CD4-positive, alpha-beta T cell (primary cell): ENCODE measurements at places on chromosomes 7 and 10.
A peak's percentile ranks its signal among the peaks of the same experiment; 100 is the strongest.

DNA sequence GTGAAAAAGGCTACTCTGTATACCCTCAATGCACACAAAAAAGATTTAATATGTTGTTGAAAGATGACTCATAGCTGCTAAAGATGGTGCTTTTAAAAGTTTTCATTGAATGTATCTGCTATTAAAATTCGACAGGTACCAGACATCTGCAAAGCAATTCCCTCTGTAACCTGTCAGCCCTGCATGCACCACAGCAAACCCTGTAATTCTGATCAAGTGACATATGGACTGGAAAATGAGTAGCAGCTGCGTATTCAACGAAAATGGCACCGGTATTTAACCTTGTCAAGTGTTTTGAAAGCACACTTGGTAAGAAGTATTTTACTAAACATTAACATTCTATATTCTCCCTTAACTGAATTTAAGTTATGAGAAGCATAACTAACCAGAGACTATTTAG, 58.2 kb upstream of the PTPRN2 start:
- H3K27ac ChIP-seq: no peak overlapping the region
- no peak overlapping the region for H3K4me3 ChIP-seq
- H3K27me3 ChIP-seq: no peaks in the 10 kb centered on the region
- H3K4me1 ChIP-seq: no peaks in the 10 kb centered on the region
- DNase-seq: no peak
- peaks cover 14% of the 10 kb centered on the region for H3K36me3 ChIP-seq

DNA sequence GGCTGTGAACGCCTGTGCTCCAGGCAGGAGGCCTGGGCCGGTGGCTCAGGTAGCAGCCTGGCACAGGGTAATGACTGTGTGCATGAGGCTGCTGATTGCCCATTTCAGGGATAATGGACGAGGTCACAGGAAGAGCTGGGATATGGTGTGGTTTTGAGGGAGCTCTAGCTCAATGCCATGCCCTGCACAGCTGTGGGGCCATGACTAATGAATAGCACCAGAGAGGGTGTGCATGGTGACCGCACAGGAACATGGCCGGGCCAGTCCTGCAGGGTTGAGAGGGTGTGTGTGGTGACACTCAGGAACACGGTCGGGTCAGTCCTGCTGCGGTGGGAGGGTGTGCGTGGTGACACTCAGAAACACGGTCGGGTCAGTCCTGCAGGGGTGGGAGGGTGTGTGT, 21.8 kb downstream of the NKX6-2 start:
- H3K4me3 ChIP-seq: no peak overlapping the region
- H3K36me3 ChIP-seq: peaks cover 13% of the 10 kb centered on the region
- no peak overlapping the region for H3K27ac ChIP-seq
- no peaks in the 10 kb centered on the region for H3K27me3 ChIP-seq
- peaks cover 4% of the 10 kb centered on the region for H3K4me1 ChIP-seq

- H3K4me3 ChIP-seq: no peak overlapping the region
- H3K4me1 ChIP-seq: peaks cover 36% of the 10 kb centered on the region
- no peak for DNase-seq
Observed at GRCh38 chr7:137937202-137937560, 64.7 kb downstream of the CREB3L2 start.

- no peak overlapping the region for H3K27ac ChIP-seq
- no peaks in the 10 kb centered on the region for H3K27me3 ChIP-seq
- DNase-seq: no peak
- H3K4me3 ChIP-seq: no peak overlapping the region
Observed at GRCh38 chr7:155985518-155986250, 173.4 kb upstream of the SHH start.

- H3K4me3 ChIP-seq: no peak overlapping the region
- H3K27ac ChIP-seq: no peak overlapping the region
- H3K4me1 ChIP-seq: no peaks in the 10 kb centered on the region
Observed at GRCh38 chr7:18053177-18053928, 25.7 kb upstream of the PRPS1L1 start.

GRCh38 chr7:149776848-149777407, 3.5 kb upstream of the ZNF467 start:
- H3K27me3 ChIP-seq: no peaks in the 10 kb centered on the region
- no peak overlapping the region for H3K4me3 ChIP-seq

- H3K36me3 ChIP-seq: no peaks in the 10 kb centered on the region
- H3K4me1 ChIP-seq: no peaks in the 10 kb centered on the region
- H3K4me3 ChIP-seq: no peak overlapping the region
- no peak for DNase-seq
Observed at GRCh38 chr10:77582710-77583115, 54.9 kb downstream of the KCNMA1 start.

- no peaks in the 10 kb centered on the region for H3K27me3 ChIP-seq
- no peak overlapping the region for H3K27ac ChIP-seq
- no peaks in the 10 kb centered on the region for H3K36me3 ChIP-seq
Observed at GRCh38 chr10:114603948-114604347, 54.1 kb downstream of the ABLIM1 start.

- H3K4me1 ChIP-seq: peaks cover 23% of the 10 kb centered on the region
- H3K36me3 ChIP-seq: peaks cover 5% of the 10 kb centered on the region
- peak overlapping the region; percentile 81 for H3K4me3 ChIP-seq
- H3K27me3 ChIP-seq: no peaks in the 10 kb centered on the region
- no peak for DNase-seq
Observed at GRCh38 chr7:77797734-77798393, 370 bp downstream of the TMEM60 start.

DNA sequence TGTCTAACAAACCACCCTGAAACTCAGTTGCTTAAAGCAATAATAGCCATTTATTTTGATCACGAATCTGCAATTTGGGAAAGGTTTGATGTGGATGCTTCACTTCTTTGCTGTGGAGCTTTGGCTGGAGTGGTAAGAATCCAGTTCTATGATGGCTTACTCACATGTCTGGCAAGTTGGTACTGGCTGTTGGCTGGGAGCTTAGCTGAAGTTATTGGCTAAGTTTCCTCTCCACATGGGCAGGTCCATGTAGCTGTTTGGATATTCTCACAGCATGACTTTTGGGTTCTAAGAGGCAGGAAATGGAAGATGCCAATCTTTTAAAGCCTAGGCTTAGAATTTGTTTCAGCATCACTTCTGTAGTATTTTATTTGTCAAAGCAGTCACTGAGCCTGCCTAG, 277.6 kb upstream of the NRP1 start:
- no peak overlapping the region for H3K4me3 ChIP-seq
- no peaks in the 10 kb centered on the region for H3K27me3 ChIP-seq
- no peak overlapping the region for H3K27ac ChIP-seq
- no peak for DNase-seq
- no peaks in the 10 kb centered on the region for H3K36me3 ChIP-seq

DNA sequence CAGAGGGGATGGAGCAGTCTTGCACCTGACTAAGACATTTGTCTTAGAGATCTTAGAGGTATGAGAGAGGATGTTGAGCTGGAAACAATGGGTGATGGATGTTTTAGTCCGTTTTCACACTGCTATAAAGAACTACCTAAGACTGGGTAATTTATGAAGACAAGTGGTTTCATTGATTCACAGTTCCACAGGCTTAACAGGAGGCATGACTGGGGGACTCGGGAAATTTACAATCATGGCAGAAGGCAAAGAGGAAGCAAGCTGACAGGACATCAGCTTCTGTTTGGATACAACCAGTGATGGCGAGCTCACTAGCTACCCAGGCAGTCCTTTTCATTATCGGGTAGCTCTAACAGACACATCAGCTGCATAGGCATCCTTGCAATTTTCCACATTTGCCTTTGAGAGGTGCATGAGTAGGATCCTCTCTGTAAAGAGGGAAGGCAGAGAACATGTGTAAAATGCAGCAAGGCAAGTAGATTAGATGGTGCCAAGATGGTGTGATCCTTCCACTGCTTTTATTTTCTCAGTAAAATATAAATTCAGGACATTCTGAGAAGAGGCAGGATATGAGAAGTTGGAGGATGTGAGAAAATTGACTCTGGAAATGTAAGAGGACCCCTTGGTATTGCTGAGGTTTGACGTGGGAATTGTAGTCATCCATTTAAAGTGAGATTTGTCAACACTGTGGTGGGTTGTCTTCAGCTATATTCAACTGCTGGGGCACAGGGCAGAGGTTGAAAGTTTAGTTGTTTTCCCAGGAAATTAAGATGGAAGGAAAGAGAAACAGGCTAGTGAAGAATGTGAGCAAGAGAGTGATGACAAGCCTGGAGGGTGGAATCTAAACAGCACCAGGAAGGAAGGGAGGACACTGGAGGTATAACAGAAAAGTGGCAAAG, 1140.0 kb upstream of the AUTS2 start:
- H3K4me1 ChIP-seq: no peaks in the 10 kb centered on the region
- H3K36me3 ChIP-seq: no peaks in the 10 kb centered on the region
- H3K4me3 ChIP-seq: no peak overlapping the region
- no peak overlapping the region for H3K27ac ChIP-seq

- no peak for DNase-seq
- H3K27me3 ChIP-seq: no peaks in the 10 kb centered on the region
- H3K4me1 ChIP-seq: peaks cover 4% of the 10 kb centered on the region
- no peak overlapping the region for H3K27ac ChIP-seq
- no peaks in the 10 kb centered on the region for H3K36me3 ChIP-seq
Observed at GRCh38 chr7:77391230-77391629, 24.9 kb downstream of the GSAP start.

- H3K27me3 ChIP-seq: peaks cover 2% of the 10 kb centered on the region
- no peaks in the 10 kb centered on the region for H3K4me1 ChIP-seq
- no peak for DNase-seq
- H3K27ac ChIP-seq: no peak overlapping the region
Observed at GRCh38 chr10:78512205-78512550, 478.5 kb downstream of the RPS24 start.

GRCh38 chr10:95289921-95290421, 832 bp downstream of the PDLIM1 start:
- H3K27ac ChIP-seq: no peak overlapping the region
- peaks cover 34% of the 10 kb centered on the region for H3K27me3 ChIP-seq
- H3K4me1 ChIP-seq: peaks cover 13% of the 10 kb centered on the region
- no peaks in the 10 kb centered on the region for H3K36me3 ChIP-seq

DNA sequence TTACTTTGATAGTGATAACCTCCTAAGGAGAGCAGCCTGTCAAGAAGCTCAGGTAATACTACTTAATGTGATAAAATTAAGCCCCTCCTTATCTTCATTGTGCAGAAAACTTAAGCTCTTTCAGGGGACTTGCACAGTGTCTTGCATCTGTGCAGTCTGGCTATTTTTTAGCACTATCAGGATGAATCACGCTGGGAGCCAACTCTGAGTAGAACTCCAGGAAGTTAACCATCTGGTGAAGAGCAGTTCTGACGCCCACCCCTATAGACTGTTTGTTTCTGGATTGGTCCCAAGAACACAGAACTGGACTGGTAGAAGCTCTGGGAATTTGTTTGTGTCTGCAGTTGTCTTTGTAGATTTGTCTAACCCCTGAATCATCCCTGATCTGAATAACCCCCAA, 41.9 kb downstream of the AGK start:
- no peak overlapping the region for H3K4me3 ChIP-seq
- peaks cover 30% of the 10 kb centered on the region for H3K36me3 ChIP-seq
